ENCODE measurements at places on chromosomes 7 and 10.
A peak's percentile ranks its signal among the peaks of the same experiment; 100 is the strongest.

GRCh38 chr10:80454513-80455460 is 677 bp downstream of the TSPAN14 start:
- peak; percentile 6 for DNase-seq

DNA sequence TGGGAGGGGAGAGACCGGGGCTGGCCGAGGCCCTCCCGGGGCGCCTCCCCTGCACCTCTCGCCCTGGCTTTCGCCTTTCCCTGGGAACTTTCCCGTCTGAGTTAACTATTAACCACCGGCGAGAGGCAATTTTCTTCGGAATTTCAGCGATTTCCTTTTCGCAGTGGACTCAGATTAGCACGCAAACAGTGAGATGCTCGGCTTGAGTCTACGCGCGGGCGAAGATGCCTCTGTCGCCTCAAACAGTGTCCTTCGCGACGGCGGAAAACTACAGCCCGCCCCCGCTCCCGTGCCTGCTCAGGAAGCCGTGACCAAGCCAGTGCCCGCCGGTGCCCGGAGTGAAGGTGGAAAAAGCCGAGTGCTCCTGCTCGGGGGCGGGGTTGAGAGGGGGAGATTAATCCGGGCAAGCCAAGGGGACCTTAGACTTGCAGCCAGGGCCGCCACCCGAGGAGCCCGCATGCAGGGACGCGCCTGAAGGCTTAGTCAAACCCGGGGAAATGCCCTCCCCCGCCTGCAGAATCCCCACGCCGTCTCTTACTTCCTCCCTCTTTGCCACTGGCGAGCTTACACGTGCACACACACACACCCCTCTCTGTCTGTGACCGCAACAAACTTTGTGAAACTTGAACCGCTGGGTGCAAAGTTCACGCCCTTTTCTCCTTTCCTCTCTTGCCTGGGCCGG is 14.5 kb upstream of the PAX2 start:
- DNase-seq = no peak

DNA sequence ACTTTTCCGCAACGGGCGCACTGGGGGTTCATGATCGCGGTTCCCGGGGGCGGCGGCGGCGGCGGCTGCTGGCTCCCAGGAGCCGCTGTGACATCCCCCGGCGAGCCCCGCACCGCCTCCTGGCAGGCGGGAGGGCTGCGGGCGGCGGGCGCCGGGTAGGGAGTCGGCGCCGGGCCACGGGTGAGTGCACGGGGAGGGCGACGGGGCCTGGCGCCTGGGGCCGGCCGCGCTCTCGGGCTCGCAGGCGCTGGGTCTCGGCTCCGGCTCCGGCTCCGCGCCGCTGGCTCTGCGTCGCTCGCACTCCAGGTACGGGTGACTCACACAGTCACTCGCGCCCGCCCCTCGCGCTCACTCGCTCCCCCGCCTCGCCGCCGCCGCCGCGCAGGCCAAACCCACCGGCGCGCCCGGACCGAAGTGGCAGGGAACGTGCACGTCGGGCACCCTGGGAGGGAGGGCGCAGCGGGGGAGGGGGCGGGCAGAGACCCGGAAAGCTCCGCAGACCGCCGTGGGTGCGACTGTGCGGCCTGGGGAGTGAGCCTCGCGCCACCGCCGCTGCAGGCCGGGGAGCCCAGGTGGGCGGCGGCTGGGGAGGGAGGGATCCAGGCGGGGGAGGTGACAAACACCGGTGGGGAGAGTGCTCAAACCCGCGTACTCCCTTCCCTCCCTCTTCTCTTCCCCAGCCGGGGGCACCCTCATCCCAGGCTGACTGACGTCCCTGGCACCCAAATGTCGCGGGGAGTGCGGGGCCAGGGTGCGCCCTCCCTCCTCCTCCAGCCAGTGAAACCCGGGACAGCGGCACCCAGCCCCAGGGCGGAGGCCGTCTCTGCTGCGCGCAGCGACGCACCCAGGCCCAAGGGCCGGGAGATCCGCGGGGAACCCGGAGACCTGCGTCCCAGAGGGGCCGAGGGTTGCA is 276.9 kb upstream of the NEBL start:
- DNase-seq = peak; percentile 1

- no peak for DNase-seq
Observed at GRCh38 chr7:4302203-4302905, 379.7 kb upstream of the FOXK1 start.

DNA sequence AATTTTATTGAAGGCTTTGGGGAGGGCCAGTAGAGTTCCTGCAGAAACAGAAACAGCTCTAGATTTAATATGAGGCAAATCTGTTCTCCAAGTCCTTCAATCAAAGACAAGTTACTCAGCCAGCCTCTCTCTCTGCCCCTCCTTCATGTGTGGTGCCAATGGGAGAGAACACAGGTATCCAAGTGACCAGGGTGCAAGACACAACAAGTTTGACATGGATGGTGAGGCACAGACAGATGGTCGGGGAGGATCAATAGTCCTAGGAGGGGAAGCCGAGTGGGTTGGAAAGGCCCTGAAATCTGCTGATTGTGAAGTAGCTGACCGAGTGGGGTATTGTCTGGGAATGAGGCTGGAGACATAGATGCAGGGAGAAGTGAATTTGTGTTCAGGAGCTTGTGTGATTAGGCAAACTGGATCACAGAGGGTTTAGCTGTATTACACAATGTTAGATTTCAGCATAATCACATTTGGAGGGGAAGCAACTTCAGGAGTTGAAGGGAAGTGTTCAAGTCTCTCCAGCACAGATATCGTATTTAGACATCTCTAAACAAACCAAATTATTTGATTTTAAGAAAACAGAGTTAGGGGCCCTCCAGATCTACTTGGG is 1.5 kb downstream of the GIMAP1 start:
- DNase-seq = no peak

GRCh38 chr10:79415736-79416577 is 29.5 kb downstream of the ZCCHC24 start:
- DNase-seq = no peak

DNA sequence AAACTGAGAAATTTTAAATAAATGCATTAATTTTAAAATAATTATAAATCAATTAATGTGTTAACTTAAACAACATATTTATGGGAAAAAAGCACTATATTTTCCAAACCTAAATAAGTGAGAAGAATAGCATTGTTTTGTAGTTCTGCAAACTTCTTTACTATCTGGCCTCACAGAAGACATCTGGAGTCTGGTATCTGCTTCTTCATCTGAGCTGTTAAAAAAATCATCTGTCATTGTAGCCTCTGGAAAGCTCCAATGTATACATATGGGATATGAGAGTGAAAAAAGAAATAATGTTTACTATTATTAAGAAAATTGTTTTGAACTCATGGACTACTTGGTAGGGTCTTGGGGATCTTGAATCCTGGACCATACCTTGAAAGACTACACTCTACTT is 32.2 kb downstream of the CTTNBP2 start:
- DNase-seq = no peak

- no peak for DNase-seq
Observed at GRCh38 chr10:75597773-75598440, 166.5 kb downstream of the LRMDA start.

GRCh38 chr7:18666107-18666728 is 170.7 kb downstream of the HDAC9 start:
- DNase-seq = no peak

DNA sequence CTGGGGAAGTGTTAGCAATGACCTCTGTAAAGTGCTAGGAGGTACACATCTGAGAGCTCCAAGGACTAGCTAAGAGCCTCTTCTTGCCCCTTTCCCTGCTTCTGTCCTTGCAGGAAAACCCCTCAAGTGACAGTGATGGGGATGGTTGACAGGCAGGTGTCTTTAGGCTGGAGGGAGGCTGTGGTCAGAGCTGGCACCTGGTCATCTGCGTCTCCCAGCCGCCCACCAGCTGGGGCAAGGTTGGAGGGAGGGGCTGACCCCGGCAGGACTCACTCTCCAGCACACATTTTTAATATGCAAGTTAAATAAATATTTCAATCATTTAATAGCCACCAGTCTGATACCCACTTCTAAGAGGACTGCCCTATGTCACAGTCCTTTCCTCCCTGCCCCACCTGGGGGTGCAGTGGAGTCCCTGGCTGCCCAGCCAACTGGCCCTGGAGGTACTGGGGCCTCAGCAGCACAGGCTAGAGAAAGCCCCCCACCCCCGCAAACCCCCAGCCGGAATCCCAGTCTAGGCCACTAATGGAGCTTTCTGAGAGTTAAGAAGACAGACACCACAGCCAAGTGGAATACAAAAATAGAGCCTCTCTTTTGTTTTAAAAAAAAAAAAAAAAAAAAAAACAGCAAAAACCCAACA is 6.3 kb downstream of the FGF8 start:
- DNase-seq = no peak

DNA sequence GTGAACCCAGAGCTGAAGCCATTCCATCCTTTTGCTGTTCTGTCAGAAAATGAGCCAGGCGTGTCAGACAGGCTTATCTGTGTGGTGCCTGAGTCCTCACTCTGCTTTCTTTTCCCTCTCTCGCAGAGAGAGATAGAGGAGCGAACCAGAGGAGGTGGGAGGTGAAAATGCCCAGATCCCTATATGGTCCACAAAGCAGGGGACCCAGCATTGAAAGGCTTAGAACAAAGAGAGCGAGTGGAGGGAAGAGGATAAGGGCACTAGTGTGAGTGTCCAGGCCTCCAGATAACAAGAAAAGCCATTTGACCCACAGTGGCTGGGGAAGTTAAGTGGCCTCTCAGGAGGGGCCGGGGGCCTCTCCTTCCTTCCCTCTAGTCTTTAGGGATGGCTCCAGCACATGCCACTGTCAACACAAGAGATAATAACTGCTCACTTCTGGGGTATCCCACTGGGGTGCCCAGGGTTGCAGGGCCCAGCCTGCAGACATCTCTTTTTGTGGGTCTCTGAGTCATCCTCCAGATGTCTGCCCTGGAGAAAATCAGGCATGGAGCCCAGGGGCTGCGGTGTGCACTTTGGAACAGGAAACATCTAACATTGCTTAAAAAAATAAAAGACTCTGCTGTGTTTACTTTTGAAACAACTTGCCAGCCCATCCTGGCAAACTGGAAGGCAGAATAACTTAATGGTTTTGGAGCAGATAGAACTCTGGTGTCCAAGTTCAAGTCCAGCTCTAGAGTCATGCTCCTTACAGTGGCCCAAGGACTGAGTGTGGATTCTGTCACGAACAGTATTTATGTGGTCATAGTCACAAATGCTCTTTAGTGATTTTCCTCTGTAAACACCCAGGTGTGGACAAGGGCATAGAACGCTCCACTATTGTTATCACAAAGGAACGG is 189.5 kb downstream of the CXCL12 start:
- no peak for DNase-seq

DNA sequence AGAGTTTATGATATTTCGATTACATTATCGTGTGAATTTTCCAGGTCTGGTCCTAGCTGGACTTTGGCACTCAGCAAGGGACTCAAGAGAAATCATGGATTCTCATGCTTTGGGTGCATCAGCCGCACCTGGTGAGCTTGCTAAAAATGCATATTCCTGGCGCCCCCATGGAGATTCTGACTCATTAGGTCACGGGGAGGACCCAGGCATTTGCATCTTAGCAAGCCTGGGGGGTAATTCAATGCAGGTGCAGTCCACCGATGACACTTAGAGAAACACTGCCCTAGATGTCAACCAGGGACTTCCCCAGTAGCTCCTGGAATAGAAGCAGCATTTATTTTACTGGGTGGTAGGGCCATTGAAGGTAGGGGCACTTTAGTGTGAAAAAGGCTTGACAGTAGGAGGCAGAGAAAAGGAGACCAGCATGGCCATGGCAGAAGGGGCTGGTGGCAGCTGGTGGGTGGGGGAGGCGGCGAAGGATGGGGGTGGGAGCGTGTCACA is 29.9 kb upstream of the PDCD4 start:
- DNase-seq = no peak

DNA sequence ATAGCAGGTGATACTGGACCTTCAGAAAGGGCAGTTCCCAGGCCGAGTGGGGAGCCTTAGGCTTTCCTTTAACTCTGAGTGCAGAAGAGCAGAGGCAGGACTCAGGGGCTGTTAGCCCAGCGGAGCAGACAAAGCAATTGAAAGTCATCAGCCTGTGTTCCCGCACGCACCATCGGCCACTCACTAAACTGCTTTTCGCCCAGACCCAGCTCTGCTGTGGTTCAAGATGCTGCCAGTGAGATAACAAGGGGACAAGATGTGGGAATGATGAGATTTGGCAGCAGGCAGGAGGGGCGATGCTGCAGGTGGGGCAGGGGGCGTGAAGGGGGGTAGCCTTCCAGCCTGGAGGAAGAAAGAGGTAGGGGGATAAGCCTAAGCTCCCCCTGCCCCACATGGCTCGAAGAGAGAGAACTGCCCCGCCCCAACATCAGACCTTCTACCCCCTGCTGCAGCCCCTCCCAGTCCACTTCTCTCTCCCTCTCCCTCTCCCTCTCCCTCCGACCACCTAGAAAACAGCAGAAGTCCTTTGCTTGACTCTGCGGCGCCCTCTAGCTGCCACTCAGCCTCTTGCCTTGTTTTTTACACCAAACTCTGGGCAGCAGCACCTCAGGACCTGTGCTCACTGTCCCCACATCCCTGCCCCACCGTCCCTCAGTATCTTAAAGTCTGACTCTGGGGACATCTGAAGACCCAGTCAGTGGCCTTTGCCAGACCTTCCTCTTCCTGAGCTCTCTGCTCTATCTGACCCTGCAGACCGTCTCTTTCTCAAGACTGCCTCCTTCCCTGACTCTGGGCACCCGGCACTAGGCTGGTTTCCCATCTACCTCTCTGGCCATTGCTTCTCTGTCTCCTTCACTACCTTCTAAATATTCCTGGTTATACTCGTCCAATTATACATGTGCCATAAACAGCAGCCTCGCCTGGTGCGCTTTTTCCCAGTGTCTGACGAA is 110.5 kb downstream of the C10orf105 start:
- DNase-seq = peak; percentile 25

DNA sequence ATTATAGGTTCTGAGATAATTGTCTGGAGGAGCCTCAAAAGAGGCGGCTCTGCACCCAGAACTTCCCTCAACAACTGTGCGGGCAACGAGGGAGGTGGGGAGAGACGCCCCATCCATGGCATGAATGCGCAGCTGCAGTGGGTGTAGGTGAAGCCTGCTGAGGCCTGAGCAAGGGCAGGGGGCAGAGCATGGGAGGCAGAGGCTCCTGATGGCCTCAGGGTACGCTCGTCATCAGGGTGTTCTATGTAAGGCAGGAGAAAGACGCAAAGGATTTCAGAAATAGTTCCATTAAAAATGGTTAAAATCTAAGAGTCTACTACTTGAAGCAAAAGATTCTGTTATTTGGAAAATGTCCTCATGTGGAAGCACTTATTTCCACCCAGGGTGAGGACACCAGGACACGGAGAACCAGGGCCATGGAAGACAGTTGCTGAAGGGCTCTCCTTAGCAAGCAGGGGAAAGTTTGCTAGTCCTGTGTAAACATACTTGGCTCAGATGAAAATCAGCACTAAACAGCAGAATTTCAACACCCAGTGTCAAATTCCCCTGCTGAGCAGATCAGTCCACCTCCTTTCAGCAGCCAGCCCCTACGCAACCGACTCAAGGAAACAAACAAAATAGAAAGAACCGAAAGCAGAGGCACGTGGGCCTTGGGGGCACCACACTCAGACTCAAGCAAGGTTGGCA is 18.9 kb downstream of the INSIG1 start:
- DNase-seq = no peak

- no peak for DNase-seq
Observed at GRCh38 chr7:105643851-105644250, 62.6 kb upstream of the EFCAB10 start.

GRCh38 chr7:117251687-117252086 is 71.2 kb downstream of the WNT2 start:
- DNase-seq = no peak

Measured in DMS79 treated with DMSO at 0.1 percent for 48 hours (cell line).